ENCODE measurements at places on chromosomes 4 and X.

GRCh38 chr4:189940178-189941004 is at the start of gene FRG1:
TSS of gene FRG1 (plus strand) at chr4:189940872. CDS start at chr4:189941010, 138 bp downstream.
- peak; percentile 97 for DNase-seq

DNA sequence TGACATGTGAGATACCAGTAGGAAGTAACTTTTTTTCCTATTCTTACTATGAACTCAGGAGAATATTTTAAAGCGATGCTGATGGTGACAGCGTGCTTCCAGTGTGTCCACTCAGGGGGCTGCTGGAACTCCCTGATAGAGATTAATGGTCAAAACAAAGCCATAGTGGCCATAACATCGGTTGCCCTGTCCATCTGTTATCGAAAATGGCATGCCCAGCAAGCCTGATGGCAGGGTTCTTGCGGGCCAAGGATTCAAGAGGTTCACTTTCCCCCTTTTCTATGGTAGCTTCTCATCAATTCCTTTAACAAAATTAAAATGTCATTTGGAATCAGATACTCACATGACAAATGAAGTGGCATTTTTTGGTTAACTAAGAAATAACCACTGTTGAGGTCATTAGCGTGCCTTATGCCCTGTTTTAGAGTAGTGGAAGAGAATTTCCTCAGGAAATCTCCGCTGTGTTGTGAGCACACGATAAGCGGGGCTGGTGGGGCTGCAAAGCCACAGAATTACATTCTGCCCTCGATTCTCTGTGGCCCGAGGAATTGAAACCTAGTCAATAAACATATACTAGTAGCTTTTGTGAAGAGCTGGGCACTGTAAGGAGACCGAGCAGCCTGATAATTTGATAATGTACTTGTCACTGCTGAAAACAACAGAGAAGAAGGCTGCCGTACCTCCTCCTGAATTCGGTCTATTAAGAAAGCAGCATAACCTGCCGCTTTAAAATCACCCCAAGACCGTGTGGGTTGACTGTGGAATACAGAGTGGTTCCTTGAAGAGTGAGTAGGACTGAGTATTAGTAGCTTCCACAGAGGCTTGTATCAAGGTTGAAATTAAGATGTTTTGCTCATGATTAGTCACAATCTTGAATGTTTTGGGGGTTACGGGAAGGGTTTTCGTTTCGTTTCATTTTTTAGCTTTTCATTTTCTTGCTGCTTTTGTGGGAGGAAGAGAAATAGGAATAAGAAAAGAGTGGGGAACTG is 46.7 kb downstream of the PTCHD1 start:
- no peak for DNase-seq

GRCh38 chrX:71147496-71148277 is 3.0 kb downstream of the NLGN3 start:
- DNase-seq = no peak

DNA sequence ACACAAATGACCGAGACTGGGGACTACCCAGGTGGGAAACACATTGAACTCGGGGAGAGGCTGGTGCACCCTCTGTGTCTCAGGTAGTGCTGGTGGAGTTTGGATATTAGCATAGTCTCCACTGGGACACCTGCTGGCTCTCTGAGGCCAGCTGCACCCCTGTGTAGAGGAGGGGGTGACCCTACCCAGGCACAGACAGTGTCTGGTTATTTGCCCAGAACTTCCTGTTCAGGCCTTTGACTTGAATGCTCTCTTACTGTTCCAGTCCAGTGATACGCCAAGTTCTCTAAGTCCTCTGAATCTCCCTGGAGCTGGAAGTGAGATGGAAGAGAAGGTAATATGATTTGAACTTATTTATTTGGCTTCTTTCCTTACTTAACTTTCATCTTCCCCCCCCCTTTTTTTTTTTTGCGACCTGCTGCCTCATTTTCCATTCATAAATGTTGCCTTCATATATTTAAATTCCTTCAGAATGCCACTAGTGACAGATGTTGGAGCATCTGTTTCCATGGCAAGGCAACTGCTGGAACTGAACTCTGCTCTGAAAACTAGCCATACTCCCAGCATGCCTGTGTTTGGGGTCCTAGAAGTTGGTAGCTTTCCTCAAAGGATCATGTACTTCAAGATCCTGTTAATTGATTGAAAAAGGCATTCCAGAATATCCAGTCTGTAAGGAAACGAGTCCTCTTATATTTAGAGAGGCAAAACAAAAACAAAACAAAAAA is 76.7 kb downstream of the AASDH start:
- no peak for DNase-seq

GRCh38 chrX:29488919-29489318 is 726.4 kb upstream of the MAGEB2 start:
- DNase-seq = no peak

- no peak for DNase-seq
These were observed 9.2 kb upstream of the GYG2 start for GRCh38 chrX:2819345-2820135.

DNA sequence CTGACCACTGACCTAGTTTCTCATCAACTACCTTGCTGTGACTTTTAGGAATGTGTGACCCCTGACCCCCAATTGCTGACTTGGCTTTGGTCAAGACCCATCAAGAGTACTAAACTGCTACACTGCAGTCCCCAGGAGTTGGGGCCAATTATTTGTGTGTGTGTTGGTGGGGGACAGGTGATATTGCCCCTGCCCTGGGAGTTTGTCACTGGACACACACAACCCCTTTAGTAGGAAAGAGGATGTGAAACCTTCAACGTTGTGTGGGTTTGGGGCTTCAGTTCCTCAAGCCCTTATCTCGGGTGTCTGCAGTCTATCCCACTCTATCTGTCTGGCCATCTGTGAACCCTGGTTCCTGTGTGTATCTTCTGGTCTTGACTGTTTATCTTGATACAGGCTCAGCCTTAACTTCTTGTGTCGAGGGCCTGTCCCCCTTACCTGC is 6.5 kb downstream of the SASH3 start:
- DNase-seq = peak; percentile 24

- no peak for DNase-seq
These were observed 44.0 kb downstream of the KLHL5 start for GRCh38 chr4:39106011-39106410.

DNA sequence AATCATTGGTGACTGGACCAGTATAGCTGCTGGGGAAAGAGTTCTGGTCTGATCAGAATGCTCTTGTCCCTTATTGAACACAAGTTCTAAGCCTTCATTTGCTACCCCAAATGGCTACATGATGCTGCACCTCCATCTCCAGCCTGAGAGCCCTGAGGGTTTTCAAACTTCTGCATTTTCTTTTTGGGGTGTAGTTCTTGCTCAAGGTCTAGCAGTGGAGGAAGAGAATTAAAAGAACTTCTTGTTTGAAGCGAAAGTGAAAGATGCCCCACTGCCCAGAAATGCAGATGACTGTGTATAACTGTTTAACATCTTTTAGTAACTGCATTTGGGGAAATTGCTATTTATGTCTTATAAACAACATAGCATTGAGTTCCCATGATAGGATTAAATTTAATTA is 38.5 kb downstream of the LAMTOR3 start:
- no peak for DNase-seq

GRCh38 chr4:17957688-17958087 is 63.9 kb downstream of the LCORL start:
- DNase-seq = no peak

- DNase-seq = no peak
These were observed 53.7 kb downstream of the NAA11 start for GRCh38 chr4:79272126-79272525.

- no peak for DNase-seq
These were observed 7.7 kb upstream of the SLC10A6 start for GRCh38 chr4:86856896-86857295.

GRCh38 chr4:85498068-85498733 is 23.3 kb downstream of the ARHGAP24 start:
- DNase-seq = peak; percentile 40

DNA sequence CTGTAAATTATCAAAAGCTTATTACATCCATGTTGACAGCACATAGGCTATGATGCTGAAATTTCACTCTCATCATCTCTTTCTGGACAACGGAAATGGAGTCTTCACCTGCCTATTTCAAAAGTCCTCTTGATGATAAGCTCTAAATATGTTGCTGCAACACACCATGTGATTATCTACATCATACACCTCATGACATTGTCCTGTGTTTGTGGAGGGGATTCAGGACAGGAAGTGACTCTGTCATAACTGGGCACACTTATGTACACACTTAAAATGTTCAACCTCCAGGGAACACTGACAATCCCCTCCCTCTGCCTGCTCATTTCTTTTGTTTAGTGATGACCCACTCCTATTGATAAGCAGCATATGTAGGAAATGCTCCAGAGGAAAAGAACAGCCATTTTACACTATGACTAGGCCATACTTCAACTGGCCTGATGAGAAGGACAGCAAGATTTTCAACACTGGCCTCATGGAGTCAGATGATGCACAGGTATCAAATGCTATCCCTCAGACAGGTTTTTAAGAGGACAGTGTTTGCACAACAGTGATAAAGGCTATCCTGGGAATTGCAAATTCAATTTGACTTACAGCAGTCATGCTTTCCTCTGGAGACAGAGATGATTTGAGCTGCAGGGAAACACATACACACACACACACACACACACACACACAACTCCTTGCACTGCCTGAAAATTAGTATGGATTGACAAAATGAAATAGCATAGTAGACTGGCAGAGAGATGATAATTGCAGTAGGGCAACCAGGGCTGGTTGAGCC is 163.3 kb upstream of the RASGEF1B start:
- DNase-seq = no peak

- DNase-seq = no peak
These were observed 234.8 kb upstream of the DIPK2B start for GRCh38 chrX:45435481-45435880.

GRCh38 chr4:8765631-8766590 is 105.7 kb downstream of the HMX1 start:
- DNase-seq = no peak

- DNase-seq = no peak
These were observed 4.7 kb downstream of the KCND1 start for GRCh38 chrX:48966796-48967579.

DNA sequence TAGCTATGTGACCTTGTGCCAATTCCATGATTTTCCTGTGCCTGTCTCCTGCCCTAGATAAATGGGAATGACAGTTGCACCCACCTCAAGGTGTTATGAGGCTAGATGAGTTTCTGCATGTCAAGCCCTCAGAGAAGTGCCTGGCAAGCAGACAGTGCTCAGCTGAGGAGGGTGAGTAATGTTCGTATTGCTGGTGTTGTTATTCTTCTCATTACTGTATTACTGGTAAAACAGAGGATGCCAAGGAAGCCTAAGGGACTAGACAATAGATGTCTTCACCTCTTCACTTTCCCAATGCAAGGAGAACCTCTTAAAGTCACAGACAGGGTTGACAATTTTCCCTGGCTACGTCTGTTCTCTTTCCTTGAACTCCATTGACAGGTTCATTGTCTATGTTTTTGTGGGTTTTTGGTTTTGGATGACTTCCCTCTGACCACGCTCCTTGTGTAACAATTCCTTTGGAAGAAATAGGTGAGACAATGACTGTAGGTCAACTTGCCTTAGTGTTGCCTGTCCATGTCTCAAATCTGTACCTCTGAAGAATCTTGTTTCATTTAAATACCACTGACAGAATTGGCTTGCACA is 19.2 kb downstream of the ETDC start:
- DNase-seq = no peak

GRCh38 chr4:124945422-124945821 is 232.9 kb upstream of the ANKRD50 start:
- DNase-seq = no peak

GRCh38 chr4:71251261-71251660 is 87.6 kb upstream of the SLC4A4 start:
- DNase-seq = no peak

GRCh38 chrX:47321386-47321785 is 49.0 kb upstream of the ZNF157 start:
- DNase-seq = peak; percentile 13

- no peak for DNase-seq
These were observed 5.0 kb upstream of the HERC3 start for GRCh38 chr4:88587306-88587705.

- DNase-seq = no peak
These were observed 97.4 kb downstream of the CENPC start for GRCh38 chr4:67447873-67448272.

DNA sequence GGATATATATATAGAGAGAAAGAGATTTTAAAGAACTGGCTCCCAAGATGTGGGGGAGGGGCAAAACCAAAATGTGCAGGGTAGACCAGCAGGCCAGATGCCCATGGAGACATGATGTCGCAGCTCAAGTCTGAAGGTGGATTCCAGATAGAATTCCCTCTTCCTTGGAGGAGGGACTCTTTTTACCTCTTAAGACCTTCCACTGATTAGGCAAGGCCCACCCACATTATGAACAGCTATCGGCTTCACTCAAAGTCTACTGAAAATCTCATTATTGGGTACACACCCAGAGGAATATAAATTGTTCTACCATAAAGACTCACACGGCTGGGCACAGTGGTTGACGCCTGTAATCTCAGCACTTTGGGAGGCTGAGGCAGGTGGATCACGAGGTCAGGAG is 59.3 kb downstream of the DHRSX start:
- no peak for DNase-seq

- no peak for DNase-seq
These were observed 89.6 kb upstream of the KIT start for GRCh38 chr4:54568184-54568583.

DNA sequence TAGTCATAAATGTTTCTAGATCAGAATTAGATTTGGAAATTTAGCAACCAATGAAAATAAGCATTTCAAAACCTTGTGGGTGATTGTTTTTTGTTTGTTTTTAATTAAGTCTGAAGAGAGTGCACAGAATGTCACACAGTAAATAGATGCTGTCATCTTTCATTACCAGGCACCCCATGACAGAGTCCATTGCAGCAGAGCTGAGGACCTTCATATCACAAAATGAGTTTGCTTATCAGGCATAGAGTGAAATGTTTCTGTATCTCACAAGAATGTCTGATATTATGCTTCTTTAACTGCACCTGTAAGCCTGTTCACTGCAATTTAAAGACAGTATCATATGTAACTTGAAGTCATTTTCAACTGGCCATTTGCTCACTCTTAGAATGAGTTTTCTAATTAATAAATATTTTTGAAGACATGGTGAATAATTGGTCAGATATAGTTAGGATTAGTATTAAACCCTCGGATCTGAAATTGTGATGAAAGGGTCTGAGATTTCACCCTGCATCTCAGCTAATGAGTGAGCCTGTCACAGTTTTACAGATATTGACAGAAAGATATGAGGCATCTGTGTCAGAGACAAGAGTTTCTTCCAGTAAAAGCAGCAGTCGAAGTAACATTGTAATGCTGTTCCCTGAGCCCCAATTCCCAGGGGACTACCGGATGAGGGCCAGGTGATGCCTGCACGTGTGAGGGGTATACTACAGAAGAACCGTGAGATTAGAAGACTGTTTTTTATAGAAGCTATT is 416.4 kb downstream of the CCSER1 start:
- no peak for DNase-seq

- no peak for DNase-seq
These were observed 457 bp upstream of the RAB9A start for GRCh38 chrX:13688384-13688957.

DNA sequence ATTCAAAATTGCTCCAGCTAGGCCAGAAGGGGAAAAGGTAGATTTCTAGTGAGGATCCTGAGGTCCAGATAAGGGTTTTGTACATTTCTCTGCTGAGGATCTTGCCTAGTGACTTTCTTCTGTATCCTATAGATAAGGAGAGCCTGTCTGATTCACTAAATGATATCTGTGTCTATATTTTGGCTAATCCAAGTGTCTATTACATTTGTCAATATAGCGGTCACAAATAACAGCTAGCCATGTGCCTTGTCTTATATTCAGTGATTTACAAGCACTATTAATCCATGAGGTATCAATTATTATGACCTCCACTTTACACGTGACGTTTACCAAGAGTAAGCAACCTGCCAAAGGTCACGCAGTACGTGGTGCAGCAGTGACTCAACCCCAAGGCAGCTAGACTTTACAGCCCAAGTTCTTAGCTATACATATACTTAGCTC is 41.6 kb downstream of the TMEM165 start:
- DNase-seq = peak; percentile 41

Data from transverse colon (tissue), 4 donors.